Mucosa of gallbladder (tissue), 1 donor: ENCODE measurements at places on chromosomes 5 and 9.

DNA sequence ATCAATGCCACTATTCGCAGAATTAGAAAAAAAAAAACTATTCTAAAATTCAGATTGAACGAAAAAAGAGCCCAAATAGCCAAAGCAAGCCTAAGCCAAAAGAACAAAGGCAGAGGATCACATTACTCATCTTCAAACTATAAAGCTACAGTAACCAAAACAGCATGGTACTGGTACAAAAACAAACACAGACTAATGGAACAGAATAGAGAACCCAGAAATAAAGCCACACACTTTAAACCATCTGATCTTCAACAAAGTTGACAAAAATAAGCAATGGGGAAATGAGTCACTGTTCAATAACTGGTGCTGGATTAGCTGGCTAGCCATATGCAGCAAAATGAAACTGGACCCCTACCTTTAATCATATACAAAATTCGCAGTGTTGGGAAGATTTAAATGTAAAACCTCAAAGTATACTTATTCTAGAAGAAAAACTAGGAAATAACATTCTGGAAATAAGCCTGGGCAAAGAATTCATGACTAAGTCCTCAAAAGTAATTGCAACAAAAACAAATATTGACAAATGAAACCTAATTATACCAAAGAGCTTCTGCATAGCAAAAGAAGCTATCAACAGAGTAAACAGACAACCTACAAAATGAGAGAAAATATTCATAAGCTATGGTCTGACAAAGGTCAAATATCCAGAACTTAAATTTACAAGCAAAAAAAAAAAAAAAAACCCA, 153.7 kb downstream of the NDUFS4 start:
- no peak for DNase-seq

DNA sequence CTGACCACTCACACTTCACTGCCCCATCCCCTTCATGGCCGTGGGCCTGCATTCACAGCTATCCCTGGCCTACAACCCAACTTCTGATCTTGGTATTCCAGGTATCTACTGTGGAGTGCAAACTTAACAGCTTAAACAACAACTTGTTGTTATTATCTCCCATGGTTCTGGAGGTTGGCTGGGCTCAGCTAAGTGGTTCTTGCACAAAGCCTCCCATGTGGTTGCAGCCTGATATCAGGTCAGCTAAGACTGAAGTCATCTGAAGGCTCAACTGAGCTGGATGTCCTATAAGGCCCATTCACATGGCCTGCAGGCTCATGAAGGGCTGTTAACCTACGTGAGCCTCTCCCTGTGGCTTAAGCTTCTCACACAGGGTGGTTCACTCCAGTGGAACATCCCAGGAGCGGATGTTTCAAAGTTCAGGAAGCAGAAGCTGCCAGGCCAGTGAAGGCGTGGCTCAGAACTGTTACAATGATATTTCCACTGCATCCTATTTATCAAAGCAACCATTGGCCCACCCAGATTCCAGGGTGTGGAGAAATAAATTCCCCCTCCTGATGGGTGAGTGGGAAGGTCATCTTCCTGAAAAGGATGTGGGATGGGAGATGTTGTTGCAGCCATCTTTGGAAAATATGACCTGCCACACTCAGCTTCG, 30.0 kb upstream of the TRIO start:
- peak; percentile 39 for DNase-seq

- no peak for DNase-seq
Measured at GRCh38 chr5:95113489-95113888, 171.4 kb downstream of the MCTP1 start.

DNA sequence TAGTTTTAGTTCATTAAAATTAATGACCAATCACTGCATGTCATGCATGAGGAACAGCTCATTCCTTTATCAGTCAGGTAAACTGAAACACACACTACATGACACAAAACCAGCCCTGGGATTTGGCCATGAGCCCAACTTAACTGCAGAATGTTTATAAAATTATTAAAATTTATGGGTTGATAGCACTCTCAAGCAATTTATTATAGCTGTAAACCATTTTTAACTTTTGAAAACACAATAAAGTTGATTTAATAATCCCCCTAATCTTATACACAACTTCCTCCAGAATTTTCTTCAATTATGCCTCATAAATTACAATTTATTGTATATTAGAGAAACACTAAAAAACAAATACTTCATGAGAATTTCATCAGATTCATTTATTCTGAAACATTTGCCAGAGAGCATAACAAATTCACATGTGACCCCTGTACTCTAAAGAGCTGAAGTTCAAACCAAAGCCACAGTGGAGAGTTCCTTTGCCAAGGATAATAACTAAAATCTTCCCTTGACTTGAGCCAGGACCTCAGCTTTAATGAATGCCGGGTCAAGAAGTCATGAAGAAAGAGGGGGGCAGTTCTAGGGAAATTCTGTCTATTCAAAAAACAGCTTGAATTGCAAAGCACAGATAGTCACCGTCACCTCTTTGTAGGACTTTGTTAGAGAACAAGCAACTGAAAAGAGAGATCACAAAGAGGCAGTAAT, 763.7 kb upstream of the GRAMD2B start:
- DNase-seq: no peak

- no peak for DNase-seq
Measured at GRCh38 chr9:93099551-93100275, 3.7 kb downstream of the CARD19 start.

DNA sequence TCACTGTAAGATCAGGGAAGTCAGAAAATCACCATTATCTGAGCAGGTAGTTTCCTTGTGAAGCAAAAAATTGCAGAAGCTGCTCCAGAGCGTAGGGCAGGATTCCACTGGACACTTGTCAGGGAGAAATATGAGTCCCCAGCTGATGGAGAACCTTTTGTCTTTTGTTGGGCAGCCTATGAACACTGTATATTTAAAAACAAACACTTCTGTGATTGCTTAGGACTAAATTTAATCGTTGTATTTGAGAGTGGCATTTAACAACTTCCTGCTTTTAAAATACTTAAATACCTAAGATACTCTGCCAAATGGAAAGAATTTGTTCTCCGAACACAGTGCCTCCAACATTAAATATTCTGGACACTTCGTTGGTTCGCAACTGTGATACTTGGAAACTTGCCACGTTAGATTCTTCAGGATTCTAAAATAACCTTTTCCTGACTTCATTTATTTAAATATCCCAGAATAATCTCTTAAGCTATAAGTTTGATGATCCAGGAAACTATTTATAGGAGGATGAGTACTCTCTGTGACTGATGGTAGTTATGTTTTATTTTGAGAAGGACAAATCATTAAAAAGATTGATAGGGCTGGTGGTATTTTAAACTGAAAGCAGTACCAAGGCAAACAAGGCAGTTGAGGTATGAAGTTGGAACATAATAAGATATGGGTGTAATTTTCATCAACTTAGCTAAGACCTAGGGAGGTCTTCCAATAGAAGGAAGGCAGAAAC, 2.7 kb upstream of the HSPA4 start:
- no peak for DNase-seq

DNA sequence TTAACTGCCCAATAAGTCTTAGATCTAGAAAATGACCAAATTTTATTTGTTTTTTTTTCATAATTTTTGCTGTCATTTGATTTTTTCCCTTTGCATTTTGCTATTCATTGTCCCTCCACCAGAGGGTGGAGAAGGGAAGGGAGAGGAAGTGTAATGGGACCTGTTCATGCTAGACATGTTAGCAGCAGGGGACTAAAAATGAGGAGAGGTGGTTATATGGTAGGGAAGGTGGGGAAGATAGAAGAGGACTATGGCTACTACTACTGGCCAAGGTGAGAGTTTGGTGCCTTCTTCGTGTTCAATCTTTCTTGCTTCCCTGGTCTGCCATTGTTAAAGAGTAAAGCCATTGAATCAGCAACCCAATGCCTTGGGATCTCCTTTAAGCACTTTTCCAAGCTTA, 6.4 kb downstream of the GRIA1 start:
- DNase-seq: no peak

DNA sequence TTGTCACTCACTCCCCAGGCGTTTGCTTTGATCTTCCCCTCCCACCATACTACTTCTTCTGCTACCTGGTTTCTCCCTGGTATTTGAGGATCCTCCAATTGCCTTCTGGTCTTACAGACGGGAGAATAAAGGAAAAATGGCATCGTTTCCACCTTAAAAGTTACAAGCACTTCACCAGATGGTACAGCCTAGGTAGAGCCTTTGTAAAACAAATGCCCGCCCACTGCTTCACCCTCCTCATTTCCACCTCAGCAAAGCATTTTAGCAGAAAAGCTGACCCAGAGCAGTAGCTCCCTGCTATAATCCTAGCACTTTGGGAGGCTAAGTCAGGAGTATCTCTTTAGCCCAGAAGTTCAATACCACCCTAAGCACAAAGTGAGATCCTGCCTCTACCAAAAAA, 5.1 kb upstream of the ANXA2R start:
- DNase-seq: no peak

DNA sequence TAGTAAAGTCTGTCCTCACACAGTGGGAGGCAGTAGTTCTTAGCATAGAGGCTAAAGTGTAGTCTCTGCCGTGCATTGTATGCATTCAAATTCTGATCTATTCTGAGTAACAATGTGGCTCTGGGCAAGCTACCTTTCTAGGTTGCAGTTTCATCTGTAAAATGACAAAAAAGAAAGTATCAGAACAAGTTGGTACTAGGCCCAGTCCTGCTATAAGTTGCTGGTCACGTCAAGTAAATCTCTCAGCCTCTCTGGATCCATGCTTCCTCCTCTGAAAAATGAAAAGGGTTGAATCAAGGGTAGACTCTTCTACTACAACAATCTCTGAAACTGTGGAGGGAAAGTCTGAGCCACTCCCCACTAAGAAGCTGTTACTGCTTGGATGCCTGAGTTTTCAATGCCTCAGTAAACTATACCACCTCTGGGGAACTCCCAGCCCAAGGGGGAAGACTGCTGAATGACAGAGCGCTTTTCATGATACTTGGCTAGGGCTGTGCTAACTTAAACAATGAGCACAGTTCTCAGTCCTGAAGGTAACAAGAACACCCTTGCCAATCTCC, 34.5 kb upstream of the SPARC start:
- DNase-seq: no peak
